Left ventricle myocardium inferior (tissue), 1 donor: ENCODE measurements at places on chromosomes 7 and 10.

DNA sequence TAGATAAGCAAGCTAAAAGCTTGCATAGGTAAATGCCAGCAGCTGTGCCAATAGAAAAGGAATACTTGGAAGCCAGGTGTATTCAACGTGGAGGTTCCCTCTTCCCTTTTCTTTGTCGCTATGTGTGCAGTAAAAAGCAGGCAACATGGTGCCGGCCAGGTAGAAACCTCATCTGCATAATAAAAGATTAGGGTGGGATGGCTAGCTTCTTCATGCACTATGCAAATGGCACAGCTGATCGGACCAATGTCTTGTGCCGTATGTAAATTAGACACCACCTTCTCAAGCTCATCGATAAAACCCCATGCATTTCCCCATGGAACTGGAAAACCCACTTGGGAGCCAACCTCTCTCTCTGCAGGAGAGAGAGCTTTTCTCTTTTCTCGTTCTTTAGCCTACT, 150.9 kb upstream of the FOXK1 start:
- no peak for DNase-seq

GRCh38 chr10:19546224-19546623, 270.0 kb upstream of the PLXDC2 start:
- DNase-seq = no peak

- no peak for DNase-seq
These were observed 459 bp downstream of the CYCS start for GRCh38 chr7:25124465-25125136.

GRCh38 chr10:123149568-123150270, 1.8 kb downstream of the HMX2 start:
- no peak for DNase-seq

DNA sequence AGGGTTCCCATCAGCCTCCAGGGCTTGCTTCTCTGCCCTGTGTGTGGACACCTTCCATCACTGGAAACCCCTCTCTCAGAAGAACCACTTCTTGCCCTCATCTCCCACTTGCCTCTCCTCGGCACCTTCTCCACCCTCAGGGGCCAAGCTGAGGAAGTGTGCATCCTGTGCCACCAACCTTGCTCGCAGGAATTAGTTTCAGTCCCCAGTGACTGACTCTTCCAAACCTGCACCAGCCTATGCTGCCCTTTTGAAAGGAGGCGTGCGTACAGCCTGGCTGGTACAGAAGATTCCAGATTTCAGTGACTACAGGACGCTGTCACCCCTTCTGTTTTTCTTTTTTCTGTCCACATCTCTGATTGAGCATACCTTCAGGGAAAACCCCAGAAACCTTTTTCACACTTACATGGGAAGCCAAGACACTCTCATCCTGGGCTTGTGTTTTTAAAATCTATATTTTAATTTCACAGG, 67.1 kb downstream of the IKZF1 start:
- no peak for DNase-seq

- no peak for DNase-seq
These were observed 24.9 kb upstream of the TNRC18 start for GRCh38 chr7:5448378-5449037.

- no peak for DNase-seq
These were observed 7.8 kb downstream of the ELMO1 start for GRCh38 chr7:37440738-37441385.

GRCh38 chr10:18399158-18399557, 252.2 kb downstream of the NSUN6 start:
- no peak for DNase-seq

- no peak for DNase-seq
These were observed 23.3 kb upstream of the PARD3 start for GRCh38 chr10:34838366-34838900.

DNA sequence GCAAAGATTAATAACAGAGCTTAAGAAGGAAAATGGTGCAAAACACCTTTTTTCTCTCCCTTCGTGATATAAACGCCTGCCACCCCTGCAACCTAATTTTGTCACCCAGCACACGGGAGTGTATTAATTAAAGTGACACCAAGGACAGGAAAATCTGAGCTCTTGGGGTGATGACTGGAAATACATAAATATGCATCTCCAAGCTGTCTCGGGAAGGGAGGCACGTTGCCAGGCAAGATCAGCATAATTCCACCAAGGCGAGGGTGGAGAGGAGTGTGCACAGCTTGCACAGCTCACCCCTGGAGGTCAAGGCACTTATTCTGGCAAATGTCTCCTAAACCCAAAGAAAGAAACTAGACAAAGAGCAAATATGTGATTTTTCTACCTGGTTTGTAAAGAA, 700.9 kb downstream of the GRID1 start:
- DNase-seq = no peak

- DNase-seq = no peak
These were observed 13.2 kb downstream of the ZNF488 start for GRCh38 chr10:47370878-47371277.

DNA sequence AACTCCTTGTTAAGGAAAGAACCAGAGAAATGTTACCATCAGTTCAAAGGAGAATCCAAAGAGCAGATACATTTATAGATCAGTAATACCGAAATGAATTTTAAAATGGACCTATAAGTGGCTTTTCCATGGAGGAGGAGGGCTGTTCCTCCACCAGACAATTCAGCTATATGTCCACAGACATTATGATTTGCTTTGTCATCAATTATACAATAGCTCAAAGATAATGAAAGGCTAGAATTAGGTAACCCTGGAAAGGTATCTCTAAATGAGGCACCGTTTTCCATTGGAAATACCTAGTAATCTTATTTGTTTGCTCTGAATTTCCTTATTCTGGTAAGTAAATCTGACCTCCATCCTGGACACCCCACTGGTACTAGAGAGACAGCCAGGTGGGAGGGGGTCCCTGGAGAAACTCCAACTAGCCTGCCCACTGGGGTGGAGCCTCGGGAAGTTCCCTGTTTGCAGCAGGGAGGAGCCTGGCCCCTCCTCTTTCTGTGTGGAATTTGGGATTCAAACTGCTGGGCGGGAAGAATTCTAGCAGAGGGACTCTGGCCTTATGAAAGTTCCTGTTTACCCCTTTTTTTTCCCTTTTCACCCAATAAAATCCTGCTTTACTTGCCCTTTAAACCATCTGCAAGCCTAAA, 218.0 kb downstream of the PHF14 start:
- no peak for DNase-seq
